Ecto neural progenitor cell (in vitro differentiated cells): ENCODE measurements at places on chromosomes 5 and 9.

DNA sequence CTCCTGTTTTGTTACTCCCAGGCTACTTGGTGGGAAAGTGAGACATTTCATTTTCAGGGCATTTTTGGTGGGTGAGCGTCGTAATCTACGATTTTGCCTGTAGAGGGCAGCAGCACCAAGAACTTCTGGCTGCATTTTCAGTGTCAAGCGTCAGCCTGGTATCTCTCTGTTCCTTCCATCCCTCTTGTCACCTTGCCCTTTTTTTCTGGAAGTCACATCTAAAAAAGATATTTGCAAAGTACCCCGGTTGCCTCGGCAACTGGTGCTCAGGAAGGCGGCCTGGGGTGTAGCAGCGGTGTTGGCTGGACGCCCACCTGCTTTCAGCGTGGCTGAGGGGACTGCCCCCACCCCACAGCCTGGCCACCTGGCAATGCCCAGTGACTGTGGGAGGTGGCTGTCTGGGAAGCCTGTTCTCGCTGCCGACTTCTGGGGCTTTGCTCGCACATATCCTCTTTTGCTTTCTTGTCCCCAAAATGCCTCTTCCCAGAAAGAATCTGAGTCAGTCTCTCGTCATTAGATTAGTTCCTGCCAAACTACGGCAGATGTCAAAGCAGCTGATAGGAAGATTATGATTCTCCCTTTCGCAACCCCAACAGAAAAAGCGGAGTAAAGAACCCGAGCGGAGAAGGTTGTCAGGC is 84.5 kb downstream of the ACER2 start:
- peak; percentile 70 for DNase-seq

GRCh38 chr5:14316471-14316870 is 173.3 kb downstream of the TRIO start:
- no peak for DNase-seq

GRCh38 chr5:64519263-64519662 is 13.4 kb downstream of the RGS7BP start:
- no peak for DNase-seq

GRCh38 chr5:68431186-68431585 is 215.6 kb downstream of the PIK3R1 start:
- DNase-seq = no peak

- no peak for DNase-seq
These were observed 4.3 kb upstream of the RMND5B start for GRCh38 chr5:178126556-178126955.

- no peak for DNase-seq
These were observed 25.5 kb upstream of the SLC6A19 start for GRCh38 chr5:1175801-1176472.
